ENCODE measurements at places on chromosomes 12 and 14.

- DNase-seq = no peak
Measured at GRCh38 chr12:68012712-68013111, 23.5 kb downstream of the IFNG-AS1 start.

- DNase-seq = no peak
Measured at GRCh38 chr14:72621387-72622065, 272.4 kb downstream of the DPF3 start.

GRCh38 chr14:94152676-94153075 lies 21.4 kb upstream of the PPP4R4 start:
- no peak for DNase-seq

DNA sequence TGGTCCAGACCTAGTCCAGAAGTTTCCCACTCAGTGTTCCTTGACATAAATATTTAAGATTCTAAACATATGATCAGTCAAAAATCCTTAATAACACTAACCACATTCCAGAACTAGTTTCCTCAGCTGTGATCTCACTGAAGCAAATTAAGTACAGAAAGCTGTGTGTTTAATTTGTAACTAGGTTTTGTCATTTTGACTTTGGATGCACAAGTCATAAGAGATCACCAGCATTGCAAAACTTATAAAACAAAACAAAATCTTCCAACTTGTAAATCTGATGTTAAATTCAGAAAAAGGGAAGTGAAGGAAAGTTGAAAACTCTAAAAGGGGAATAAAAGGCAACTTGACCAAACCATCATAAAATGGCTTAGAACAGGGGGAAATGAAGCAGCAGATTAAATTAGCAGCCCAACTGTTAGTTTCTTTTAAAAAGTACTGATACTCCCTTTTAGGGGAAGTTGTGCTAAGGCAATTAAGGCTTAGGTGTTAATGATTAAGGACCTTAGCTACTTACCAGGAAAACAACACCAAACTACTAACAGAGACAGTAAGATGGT lies 56.6 kb downstream of the SH2B3 start:
- DNase-seq = no peak

- DNase-seq = no peak
Measured at GRCh38 chr12:126108247-126108646, 1043.0 kb downstream of the AACS start.

- DNase-seq = no peak
Measured at GRCh38 chr14:74257941-74258763, 18.9 kb downstream of the VSX2 start.

DNA sequence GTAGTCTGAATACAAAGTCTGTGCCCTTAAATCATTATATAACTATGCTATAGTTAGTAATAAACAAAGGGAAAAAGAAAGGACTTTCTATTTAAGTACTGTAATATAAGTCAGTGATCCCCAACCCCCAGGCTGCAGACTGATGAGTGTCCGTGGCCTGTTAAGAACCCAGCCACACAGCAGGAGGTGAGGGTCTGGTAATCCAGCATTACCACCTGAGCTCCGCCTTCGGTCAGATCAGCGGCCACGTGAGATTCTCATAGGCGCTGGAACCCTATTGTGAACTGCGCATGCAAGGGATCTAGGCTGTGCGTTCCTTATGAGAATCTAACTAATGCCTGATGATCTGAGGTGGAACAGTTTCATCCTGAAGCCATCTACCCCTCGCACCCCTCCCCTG lies 15.7 kb downstream of the NFYB start:
- DNase-seq = no peak

All from ascending aorta (tissue), 2 donors.